Skeletal muscle tissue (tissue), 5 donors: ENCODE measurements at places on chromosomes 16 and 17. TPM values are rescaled to one million over a fixed set of nuclear protein-coding genes. Genes with fewer than 3 reads are reported as not detected.

The ZNF764 gene
- 3.7 TPM for total RNA-seq

The SNAI3 gene
- total RNA-seq = 8.4 TPM

The HBM gene
- 151 TPM for total RNA-seq

The DNAH9 gene
- total RNA-seq = 1.0 TPM

The IRX3 gene
- 7.8 TPM for total RNA-seq

The PMFBP1 gene
- total RNA-seq = not detected

The ABI3 gene
- total RNA-seq = 1.0 TPM

The CLDN7 gene
- not detected for total RNA-seq

The MYH11 gene
- 23.0 TPM for total RNA-seq

The ZNF594 gene
- 8.9 TPM for total RNA-seq

The SLC16A11 gene
- total RNA-seq = not detected

The CXCL16 gene
- total RNA-seq = 1.6 TPM

The PEX12 gene
- 4.7 TPM for total RNA-seq

The SRL gene
- total RNA-seq = 230 TPM

The HBZ gene
- 1.0 TPM for total RNA-seq

The NPB gene
- 1.0 TPM for total RNA-seq

The ACBD4 gene
- total RNA-seq = 3.1 TPM

The PDILT gene
- not detected for total RNA-seq

The PARD6A gene
- total RNA-seq = 0.52 TPM

The MT1G gene
- not detected for total RNA-seq

The FOXL1 gene
- under 0.01 TPM for total RNA-seq

The ATAD5 gene
- total RNA-seq = 2.6 TPM

The ADAT1 gene
- total RNA-seq = 32.4 TPM

The KRT31 gene
- 3.1 TPM for total RNA-seq

The PERCC1 gene
- not detected for total RNA-seq

The BRICD5 gene
- 2.1 TPM for total RNA-seq

The TBC1D28 gene
- not detected for total RNA-seq

The TM4SF5 gene
- total RNA-seq = not detected

The SLC13A5 gene
- not detected for total RNA-seq

The KCNH6 gene
- not detected for total RNA-seq

The TOP3A gene
- 21.9 TPM for total RNA-seq

The NUP93 gene
- total RNA-seq = 54.8 TPM

The KCNJ2 gene
- total RNA-seq = 34.4 TPM

The TEX14 gene
- under 0.01 TPM for total RNA-seq

The TPSD1 gene
- not detected for total RNA-seq

The C1QTNF1 gene
- total RNA-seq = 6.8 TPM

The TBC1D10B gene
- total RNA-seq = 24.5 TPM

The HEXD gene
- total RNA-seq = 11.5 TPM

The IL17C gene
- total RNA-seq = not detected

The CMTM1 gene
- not detected for total RNA-seq

The ANKRD13B gene
- 9.4 TPM for total RNA-seq

The SLC5A11 gene
- total RNA-seq = not detected

The CD300LB gene
- total RNA-seq = not detected

The TLCD2 gene
- total RNA-seq = 2.1 TPM

The FOXN1 gene
- total RNA-seq = not detected

The MLX gene
- 21.9 TPM for total RNA-seq

The ASIC2 gene
- not detected for total RNA-seq
